ENCODE measurements at places on chromosomes 4 and X.

DNA sequence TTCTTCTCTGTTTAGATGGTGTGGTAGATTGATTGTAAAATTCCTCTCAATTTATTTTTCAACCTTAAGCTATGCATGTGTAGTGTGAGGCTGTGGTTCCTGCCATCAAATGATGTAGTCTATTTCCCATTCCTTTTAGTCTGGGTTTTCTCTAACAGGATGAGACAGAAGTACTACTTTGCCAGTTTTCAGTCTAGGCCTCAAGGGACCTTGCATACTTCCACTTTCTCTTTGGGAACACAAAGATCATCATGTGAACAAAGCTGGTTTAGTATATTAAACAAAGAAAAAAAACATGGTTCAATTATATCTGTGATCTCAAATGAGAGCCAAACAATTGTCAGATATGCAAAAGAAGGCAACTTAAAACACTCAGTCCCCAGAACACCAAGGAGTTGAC is 1284.0 kb downstream of the RAPGEF2 start:
- DNase-seq, result no peak

DNA sequence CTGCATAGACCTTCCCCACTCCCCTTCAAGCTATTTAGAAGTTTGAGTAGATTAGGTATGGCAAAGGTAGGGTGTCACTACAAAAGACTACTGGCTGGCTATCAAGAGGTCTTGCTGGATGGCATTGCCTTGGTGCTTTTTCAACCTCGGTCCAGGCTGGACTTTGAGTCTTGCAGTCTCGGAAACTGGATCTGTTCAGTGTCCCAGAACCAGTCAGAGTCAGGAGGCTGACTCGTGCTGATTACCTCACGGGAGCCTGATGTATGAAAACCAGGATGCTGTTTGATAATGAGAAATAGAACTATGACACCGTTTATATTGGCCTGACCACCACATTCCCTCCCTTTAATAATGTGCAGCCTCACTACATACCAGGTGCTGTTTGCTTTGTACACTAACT is 2.7 kb upstream of the PHKA1 start:
- no peak for DNase-seq

- no peak for DNase-seq
Measured at GRCh38 chr4:70365479-70365878, 4.9 kb downstream of the SMR3A start.

DNA sequence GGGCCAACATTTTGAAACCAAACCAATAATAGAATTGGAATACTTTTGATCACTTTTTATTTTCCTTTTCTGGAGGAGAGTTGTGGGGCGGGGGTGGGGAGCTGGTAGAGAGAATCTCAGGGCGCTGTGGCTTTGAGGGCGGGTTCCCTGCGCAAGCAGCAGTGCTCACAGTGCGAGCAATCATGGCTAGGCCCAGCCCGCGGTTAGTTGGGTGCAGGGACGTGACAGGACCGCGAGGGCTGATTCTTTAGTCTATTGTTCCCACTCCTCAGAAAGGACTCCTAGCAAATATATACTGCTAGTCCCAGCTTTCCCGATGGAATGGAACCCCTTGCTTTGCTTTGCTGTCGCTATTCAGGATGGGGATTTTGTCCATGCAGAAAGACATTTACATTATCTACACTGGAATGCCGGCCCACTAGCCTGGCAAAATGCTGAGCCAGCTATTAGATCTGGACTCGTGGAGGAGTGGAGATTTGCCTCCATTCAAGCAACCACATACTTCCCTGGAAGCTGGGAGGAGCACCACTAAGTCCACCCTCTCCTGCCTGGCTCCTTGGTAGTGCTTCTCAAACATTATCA is 23.9 kb upstream of the APLN start:
- peak; percentile 64 for DNase-seq

DNA sequence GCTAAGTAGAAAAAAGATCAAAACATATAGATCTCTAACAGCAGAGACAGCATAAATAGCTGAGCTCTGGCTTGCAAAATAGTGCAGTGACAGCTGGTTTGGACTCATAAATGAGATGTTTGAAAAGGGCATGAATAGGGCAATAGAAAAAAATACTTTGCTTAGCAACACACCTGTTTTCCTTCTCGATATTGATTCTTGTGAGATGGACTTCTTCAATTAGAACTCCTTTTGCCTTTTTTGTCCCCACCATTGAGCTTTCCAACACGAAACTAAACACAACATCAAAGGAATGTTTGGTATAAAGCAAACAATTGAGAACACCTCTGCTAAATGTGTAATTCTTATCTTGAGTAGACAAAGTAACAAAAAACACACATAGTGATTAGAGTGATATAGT is 726.3 kb downstream of the RAPGEF2 start:
- DNase-seq, result no peak

GRCh38 chr4:158130204-158130603 is 42.6 kb downstream of the GASK1B start:
- DNase-seq, result no peak

- DNase-seq, result no peak
Measured at GRCh38 chrX:40543661-40544328, 37.0 kb upstream of the ATP6AP2 start.

- DNase-seq, result no peak
Measured at GRCh38 chr4:184939978-184940377, 78.3 kb upstream of the HELT start.

DNA sequence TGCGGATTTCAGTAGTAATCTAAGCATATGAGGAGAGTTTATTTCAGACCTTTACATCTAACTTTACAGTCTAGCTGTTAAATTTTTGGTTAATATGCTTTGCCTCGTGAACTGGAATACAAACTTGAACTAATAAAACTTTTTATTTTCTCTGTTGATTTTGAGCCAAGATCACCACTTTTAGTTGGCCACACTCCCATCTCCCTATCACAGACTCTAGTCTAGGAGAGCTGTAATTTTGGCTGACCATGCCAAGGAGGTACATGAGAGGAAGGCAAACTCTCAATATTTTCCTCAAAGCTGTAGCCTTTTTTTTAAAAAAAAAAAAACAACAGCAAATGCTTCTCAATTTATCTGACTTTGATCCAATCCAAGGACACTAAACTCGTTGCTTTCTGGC is 597.5 kb upstream of the PCDH7 start:
- DNase-seq, result no peak

DNA sequence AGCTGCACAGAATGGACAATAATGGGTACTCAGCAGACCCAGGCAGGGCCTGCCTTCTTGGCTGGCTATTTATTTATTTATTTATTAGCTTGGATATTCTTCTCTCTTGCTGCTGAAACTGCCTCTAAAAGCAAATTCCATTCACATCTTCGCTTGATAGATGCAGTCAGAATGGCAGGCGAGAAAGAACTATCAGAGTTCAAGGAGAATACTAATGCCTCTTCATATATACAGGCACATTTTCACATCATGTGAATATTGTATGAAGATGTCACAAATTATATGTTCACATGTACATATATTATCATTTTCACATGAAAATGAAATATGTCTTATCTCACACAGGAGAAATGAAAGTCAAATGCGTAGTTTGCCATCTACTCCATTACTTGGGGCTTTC is 479.7 kb upstream of the ATOH1 start:
- no peak for DNase-seq

GRCh38 chrX:51440365-51440764 is 56.0 kb downstream of the NUDT11 start:
- no peak for DNase-seq

DNA sequence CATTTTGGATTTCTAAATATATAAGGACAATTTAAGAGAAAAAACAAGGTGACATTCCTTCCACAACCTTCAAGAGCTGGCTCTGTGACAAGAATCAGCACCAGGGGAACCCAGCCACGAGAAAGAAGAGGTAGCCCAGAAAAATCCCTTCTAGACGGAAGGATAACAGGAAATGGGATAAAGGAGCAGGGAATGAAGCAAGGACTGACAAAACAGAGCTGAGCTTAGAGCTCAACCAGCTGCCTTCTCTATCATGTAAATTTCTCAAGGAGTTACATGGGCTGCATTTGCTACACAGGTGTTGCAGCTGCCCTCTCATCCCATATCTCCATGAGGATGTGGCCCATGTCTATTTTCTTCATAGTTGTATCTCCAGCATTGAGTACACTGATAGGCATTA is 154.2 kb upstream of the PRDX4 start:
- DNase-seq, result no peak

DNA sequence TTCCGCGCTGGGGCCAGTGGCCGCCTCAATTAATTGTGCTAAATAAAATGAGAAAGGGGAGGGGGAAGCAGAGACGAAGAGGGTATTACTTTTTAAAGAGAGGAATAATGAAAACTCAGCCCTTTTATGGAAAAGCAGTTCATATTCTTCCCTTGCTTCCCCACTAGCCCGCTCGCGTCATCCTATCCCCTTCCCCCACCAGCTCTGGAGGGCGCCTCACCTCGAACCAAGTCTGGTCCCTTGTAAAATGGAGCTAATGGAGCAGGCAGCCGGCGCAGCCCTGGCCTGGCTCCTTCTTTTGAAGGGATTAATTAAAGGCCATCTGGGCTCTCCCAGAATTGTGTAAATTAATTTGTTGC is 511 bp upstream of the NKX6-1 start:
- no peak for DNase-seq

GRCh38 chr4:18635531-18635930 is 614.0 kb upstream of the LCORL start:
- DNase-seq, result no peak

GRCh38 chr4:6348408-6348807 is 78.8 kb downstream of the WFS1 start:
- no peak for DNase-seq

GRCh38 chr4:48370260-48371134 is 29.2 kb downstream of the SLAIN2 start:
- no peak for DNase-seq

GRCh38 chr4:73311428-73311827 is 52.8 kb upstream of the ANKRD17 start:
- DNase-seq, result no peak

DNA sequence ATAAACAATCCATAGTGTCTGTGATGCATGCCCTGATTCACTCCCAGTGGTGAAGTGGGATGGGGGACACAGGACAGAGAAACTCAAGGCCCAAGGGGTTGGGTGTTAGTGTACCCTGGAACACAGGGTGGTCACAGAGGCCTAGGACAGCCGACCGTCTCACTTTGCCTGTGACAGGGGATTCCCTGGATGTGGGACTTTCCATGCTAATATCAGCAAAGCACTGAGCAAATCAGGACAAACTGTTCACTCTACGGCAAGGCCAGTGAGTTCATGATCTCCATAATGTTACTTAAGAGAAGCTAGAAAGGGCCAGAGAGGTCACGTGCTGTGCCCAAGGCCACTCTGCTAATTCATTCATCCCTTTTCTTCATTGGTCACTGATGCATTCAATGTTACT is 158.7 kb upstream of the RBPJ start:
- no peak for DNase-seq

DNA sequence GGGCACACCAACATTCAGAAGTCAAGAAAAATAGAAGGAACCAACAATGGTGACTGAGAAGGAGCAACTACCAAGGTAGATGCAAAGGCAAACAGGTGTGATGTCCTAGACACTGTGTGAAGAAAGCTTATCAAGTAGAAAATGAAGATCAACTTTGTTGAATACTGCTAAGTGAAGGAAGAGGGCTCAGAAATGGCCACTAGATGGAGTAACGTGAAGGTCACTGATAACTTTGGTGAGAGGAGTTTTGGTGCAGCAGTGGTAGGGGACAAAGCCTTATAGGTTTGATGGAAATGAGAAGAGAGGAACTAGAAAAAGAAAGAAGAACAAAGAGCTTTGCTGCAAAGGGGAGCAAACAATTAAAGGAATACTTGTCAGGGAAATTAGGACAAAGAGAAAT is 23.5 kb downstream of the OTC start:
- no peak for DNase-seq

GRCh38 chr4:152156442-152156841 is 379.4 kb downstream of the FBXW7 start:
- no peak for DNase-seq
